ENCODE measurements at places on chromosomes 6 and 20.

DNA sequence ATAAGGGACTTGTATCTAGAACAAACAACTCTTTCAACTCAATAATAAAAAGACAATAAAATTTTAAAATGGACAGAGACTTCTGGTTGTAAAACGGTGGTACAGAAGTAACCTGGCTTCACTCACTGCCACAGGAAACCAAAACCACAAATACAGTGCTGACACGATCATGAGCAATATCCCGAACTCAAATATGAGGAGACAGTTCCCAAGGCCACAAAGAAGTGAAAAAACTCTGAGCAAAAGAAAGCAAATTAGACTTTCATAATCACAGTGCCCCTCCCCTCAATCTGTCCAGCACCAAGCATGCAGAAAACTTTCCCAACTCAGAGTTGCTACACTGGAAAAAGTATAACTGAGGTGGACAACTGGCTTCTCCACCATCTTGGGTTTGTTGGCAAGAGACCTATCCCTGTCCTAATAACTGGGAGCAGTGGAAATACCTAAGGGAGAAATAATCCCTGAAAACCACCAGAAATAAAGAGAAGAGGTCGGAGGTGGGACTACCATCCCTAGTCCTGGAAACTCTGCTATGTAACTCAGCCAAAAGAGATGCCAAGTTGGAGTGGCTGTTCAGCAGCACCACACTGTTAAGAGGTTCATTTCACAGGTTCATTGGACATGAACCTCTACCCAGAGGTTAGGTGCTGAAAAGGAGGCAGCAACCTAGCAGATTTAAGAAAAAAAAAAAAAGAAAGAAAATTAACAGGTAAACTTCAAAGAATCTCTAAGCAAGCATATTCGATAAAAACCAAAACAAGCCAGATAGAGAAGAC, 55.5 kb downstream of the REV3L start:
- peak; percentile 25 for DNase-seq

- DNase-seq, result peak; percentile 68
These were observed 84.0 kb upstream of the ZNF217 start for GRCh38 chr20:53677447-53678314.

- no peak for DNase-seq
These were observed 265.0 kb downstream of the TENT5A start for GRCh38 chr6:81487489-81487888.

DNA sequence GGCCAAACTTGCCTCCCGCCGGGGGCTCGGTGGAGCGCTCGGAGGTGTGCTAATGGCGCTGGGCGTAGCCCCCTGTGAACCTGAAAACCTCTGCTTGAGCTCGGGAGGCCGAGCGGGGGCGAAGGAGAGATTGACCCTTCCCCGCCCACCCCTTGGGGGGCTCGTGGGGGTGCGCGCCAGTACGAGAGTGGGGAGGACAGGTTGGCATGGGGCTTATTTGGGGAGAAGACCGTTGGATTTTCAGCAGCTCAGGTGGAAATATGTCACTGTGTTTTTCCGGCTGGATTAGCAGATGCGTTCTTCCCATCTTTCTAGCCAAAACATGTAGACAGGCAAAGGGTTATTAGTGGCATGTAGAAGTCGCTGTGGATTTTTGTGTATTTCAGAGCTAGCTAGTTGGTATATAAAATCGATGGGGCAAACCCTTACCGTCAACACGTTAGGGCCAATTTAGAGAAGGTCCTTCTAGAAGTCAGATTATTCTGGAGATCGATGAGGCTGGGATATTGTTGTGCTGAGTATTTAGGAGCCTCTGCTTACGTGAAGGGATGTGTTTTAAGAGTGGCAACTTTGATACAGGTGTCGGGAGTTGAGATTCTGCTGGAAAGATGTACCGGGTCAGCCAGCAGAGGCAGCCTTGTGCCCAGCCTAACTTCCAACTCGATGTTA, 525 bp downstream of the NCOA7 start:
- peak; percentile 62 for DNase-seq

GRCh38 chr6:6006006-6006427, 708 bp downstream of the NRN1 start:
- DNase-seq, result no peak

- no peak for DNase-seq
These were observed 146.2 kb downstream of the VEGFA start for GRCh38 chr6:43915986-43916923.

DNA sequence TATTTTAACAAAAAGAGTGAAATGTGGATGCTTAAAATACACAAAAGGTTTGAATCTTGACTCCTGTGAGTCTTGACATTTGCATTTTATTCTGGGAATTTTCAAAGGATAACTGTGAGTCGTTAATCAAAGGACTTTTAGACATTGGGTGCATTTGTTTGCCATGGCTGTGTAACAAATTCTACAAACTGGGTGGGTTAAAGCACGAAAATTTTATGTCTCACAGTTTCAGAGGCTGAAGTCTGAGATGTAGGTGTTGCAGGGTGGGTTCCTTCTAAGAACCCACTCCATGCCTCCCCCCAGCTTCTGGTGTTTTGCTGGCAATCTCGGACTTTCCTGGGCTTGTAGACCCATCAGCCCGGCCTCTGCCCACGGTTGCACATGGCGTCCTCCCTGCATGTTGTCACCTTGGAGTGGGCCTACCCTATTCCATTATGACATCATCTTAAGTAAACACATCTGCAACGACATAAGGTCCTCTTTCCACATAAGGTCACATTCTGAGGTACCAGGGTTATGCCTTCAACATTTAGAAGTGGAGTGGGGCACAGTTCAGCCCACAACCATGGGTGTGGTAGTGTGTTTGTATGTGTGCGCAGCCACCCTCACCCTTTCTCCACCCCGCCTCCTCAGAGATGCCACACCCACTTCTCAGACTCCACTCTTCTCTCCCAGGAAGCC, 113.1 kb downstream of the FOXA2 start:
- DNase-seq, result no peak

- DNase-seq, result no peak
These were observed 325.4 kb downstream of the RNF144B start for GRCh38 chr6:18712595-18712994.

GRCh38 chr6:53947780-53948179, 153.0 kb downstream of the LRRC1 start:
- DNase-seq, result no peak

DNA sequence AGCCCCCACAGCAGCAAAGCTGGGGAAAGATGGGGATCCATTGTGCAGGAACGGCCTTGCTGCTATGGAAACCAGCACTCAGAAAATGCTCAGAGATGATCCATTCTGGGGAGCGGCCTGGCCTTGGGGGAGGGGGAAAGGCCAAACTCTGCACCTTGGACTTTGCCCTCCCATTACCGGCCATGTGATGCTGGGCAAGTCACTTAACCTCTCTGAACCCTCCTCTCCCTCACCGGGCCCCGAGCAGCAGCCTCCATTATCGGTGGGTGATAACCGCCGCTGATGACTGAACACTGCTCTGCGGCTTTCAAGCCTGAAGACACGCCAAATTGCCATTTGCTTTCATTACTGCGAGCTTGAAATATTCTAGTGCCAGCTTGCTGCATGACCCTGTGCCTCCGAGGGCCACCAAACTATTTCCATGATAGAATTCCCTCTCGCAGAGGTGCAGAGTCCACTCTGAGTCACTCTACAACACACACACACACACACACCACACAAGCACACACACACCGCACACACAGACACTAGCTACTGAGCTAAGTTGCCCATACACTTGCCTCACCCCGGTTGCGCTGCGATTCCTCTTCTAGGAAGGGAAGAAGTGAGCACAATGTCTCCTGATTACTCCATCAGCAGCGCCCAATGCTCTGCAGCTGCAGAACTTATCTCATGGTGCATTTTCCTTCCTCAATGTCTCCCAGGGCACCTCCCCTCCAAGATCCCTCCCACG, 20.6 kb upstream of the SIRPA start:
- no peak for DNase-seq

DNA sequence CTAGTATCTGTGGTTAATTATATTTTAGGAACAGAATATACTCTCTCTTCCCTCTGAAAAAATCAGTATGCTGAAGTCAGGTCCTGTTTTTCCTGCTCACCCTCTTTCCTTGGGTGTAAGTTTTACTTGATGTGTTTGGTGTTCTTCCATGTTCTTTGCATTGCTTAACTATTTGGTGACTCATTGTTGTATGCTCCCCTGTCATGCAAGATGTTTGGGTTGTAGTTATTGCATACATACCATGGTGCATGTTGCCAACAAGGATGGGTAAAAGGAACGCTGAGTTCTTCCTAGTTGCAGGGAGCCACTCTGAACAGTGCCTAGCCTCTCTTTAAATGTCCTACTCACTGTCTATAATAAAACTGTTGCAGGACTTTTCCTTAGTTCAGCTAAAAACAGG, 207.9 kb upstream of the LAMP5 start:
- DNase-seq, result no peak

DNA sequence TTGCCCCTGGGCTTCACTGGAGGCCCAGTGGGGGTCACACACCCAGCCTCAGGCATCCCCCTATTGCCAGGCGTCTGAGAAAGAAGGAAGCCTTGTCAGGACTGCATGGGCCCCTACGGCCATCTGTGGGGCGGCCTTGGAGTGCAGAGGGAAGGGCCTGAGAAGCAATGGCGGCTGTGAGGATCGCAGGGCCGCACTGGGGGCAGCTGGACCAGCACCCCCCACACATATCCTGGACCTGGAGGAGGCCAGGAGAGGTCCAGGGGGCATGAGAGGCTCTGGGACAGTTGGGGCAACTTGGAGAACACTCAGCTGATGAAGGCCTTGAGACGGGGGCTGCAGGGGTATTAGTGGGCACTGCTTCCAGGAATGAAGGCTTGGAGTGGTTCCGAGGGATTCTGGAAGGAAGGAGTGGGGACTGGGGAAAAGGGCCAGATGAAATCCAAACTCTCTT, 16.5 kb downstream of the MDFI start:
- no peak for DNase-seq

DNA sequence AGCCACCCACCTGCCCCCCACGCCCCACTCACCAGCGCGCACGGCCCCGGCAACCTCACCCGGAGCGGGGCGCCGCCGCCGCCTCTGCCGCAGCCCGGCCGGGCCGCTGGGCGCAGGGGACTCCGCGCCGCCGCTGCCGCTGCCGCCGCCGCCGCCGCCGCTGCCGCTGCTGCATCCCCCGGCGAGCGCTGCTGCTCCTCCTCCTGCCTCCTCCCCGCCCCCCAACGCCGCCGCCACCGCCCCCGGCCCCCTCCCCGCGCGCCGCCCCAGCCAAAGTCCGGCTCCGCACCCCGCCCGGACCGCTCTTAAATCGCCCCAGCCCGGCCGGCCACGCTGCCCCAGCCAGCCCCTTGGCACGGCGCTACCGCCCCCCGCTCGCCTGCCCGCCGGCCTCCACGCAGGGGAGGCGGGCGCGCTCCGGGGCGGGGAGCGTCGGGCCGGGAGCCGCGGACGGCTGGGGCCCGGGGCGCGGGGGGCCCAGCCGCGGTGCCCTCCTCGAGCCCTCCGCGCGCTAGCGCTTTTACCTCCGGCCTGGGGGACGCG, at the start of gene SULF2:
SULF2 (minus strand) TSS at position 171 of the 543 bp plus-strand sequence. CDS start 28,118 bp downstream, outside the sequence.
- DNase-seq, result no peak

- no peak for DNase-seq
These were observed 100.6 kb downstream of the KCNB1 start for GRCh38 chr20:49381558-49382493.

DNA sequence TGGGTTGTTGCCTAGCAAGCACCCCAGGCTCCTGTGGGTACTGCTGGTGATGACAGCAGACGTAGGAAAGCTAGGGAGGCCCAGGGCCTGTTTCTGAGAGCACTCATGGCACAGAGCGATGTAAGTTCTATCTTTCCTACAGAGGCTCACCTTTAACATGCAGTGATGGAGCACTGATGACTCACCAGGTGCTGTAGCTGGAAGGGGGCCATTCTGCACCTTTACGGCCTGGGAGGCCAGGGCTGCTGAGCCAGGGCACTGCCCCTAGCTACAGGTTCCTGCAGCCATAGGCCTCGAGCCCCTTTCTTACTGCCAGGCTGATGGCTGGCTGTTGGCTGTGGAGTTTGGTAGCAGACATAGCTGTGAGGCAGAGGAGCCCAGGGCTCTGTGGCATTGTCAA, 31.1 kb upstream of the GPR6 start:
- no peak for DNase-seq

- no peak for DNase-seq
These were observed 10.9 kb downstream of the SNX5 start for GRCh38 chr20:17957505-17958363.

DNA sequence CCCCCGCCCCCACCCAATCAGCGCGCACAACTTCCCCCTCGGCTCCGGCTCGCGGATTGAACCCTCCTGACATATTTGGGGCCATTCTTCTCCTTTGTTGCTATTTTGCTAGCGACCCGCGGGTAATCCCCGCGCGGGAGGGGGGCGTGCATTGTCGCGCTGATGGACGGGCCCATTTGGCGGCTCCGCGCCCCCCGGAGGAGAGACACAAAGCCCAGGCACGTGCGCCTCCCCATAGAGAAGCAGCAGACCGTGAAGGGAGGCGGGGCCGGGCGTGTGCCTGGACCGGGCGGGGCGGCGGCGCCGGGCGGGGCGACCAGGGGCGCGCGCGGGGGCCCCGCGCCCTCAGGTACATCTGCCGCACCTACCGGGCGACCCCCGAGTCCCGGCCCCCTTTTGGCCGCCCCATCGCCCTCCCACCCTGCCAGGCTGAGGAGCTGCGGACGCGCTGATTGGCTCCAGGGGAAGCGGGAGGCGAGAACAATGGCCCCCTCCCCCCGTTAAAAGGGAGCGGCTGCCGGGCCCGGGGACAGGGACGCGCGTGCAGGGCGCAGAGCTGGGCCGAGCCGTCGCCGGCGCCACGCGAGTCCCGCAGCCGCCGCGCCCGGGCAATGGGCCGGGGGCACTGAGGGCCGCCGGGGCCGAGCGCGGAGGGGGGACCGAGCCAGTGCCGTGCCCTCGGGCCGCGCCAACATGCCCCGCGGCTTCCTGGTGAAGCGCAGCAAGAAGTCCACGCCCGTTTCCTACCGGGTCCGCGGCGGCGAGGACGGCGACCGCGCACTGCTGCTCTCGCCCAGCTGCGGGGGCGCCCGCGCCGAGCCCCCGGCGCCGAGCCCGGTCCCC, at the start of gene INSM1:
INSM1 (plus strand) TSS at position 530 of the 843 bp plus-strand sequence; CDS start at position 694, 164 bp downstream.
- DNase-seq, result no peak

DNA sequence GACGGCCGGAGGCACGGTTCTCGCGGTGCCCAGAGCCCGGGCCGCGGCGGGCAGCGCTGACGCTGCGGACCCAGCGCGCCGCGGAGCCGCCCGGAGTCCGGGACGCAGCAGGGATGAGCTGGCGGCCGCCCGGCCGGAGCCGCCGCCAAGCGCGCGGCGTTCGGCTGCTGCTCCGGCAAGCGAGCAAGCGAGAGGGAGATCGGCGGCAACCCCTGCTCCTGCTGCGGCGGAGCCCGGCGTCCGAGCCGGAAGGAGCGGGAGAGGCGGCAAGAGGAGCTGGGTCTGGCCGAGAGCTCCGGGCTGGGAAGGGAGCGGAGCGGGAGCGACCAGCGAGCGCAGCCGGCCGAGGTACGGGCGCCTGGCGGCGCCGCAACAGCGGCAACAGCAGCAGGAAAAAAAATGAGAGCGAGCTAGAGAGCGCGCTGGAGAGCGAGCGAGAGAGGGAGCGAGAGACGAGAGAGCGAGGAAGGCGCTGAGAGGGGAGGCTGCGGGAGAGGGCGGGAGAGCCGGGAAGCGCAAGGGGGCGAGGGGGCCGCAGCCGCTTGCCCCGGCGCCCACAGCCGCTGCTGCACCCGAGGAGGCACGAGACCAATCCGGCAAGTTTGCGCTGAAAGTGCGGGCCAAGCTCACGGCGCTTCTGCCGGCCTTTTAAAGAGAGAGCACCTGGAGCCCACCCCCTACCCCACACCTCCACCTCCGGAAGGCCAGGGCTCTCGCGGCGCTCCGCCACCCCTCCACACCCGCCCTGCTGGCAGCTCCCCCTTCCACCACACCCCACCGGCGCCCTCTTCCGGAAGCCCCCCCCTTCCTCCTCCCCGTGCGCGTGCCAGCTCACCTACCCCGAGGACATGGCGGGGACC, 496 bp downstream of the GRM4 start:
- DNase-seq, result peak; percentile 59

- DNase-seq, result no peak
These were observed 1.9 kb downstream of the RAB32 start for GRCh38 chr6:146545581-146545980.

Data from CD4-positive, alpha-beta T cell treated with Interleukin-17A for 4 hours (primary cell).